Calu3 (cell line): ENCODE measurements at places on chromosomes 5 and 9. TPM values are rescaled to one million over a fixed set of nuclear protein-coding genes. Genes with fewer than 3 reads are reported as not detected.

DNA sequence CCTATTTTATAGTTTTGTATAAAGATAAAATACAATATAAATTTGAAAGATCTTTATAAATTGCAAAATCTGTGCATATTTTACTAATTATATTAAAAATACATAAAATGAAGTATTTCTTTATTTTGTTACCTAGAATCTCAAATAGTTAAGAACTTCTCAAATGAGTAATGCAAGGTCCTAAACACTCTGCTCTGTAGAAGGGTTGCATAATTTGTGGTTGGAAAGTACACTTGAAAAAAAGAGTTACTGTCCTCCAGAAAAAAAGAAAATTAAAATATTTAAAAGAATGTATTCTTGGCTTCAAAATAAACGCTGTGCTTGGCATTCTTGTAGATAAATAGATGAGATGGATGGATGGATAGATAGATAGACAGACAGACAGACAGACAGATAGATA lies 428.8 kb upstream of the CDH6 start:
- DNase-seq = no peak

- no peak for DNase-seq
These were observed 325.6 kb downstream of the TRPM3 start for GRCh38 chr9:70795841-70796240.

GRCh38 chr5:36006163-36006562 lies 15.0 kb upstream of the UGT3A1 start:
- no peak for DNase-seq

GRCh38 chr5:65382582-65382981 lies 99.1 kb downstream of the ADAMTS6 start:
- no peak for DNase-seq

The THBS4 gene
- total RNA-seq = 0.52 and 1.3 TPM in 2 replicates

DNA sequence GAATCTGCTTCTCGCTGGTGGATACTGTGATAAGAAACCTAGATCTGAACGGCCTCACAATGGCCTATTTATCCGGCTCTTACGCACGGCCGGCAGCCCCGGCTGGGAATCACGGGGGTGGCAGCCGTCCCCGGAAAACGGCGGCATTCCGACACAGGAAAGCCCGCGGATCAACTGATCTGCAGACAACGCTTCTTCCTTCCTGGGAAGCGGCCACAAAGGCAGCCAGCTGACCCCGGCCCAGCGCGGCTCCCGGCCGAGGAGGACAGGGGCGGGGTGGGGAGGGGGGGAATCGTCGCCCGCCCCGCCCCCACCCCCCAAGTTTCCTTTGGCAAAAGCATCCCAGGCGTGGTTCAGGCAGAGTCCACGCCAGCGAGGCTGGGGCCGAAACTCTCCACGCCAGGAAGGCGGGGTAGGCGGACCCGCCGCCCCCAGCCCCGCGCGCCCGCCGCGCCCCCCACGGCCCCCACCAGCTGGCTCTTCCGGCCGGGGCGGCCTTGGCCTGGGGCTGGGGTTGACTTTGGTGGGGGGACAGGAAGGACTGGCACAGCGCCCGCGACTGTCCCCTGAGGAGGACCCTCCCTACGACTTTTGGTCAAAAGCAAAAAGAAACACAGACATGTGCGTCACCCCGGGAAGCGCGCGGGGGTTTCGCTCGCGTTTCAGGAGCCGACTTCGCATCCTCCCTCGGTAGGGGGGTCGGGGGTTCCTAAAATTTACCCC lies 247.7 kb upstream of the ANKRD55 start:
- peak; percentile 60 for DNase-seq

The SUSD3 gene
- 0.69 and 1.3 TPM in 2 replicates for total RNA-seq

DNA sequence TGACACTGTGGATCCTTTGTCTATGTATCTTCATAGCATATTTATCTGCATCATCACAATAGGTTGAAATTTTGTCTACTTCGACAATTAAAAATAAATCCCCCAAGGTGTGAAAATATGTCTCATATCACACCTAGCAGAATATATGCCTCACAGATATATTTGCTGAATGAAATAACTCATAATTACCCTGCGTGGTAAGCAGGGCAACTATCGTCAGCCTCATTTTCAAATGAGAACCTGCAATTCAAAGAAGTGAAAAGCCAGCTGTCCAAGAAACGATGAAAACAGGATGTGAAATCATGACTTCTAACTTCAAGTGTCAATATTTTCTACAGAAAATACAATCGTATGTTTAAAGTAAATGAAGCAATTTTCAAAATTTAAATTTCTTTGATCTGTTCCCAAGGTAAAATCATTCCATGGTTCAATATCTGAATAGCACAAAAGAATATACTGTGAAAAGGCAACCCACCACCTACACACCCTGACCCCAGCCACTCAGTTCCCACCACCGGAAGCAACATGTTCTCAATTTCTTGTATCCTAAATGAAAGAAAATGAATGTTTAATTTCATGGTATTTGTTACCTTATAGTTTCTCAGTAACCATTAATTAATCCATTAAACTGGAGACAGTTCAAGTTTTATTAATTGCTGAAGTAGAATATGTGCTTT lies 57.1 kb downstream of the TBCA start:
- DNase-seq = no peak

GRCh38 chr9:94611638-94612068 lies 18.0 kb upstream of the FBP2 start:
- DNase-seq = no peak

GRCh38 chr5:89133129-89133528 lies 250.1 kb upstream of the MEF2C start:
- no peak for DNase-seq

DNA sequence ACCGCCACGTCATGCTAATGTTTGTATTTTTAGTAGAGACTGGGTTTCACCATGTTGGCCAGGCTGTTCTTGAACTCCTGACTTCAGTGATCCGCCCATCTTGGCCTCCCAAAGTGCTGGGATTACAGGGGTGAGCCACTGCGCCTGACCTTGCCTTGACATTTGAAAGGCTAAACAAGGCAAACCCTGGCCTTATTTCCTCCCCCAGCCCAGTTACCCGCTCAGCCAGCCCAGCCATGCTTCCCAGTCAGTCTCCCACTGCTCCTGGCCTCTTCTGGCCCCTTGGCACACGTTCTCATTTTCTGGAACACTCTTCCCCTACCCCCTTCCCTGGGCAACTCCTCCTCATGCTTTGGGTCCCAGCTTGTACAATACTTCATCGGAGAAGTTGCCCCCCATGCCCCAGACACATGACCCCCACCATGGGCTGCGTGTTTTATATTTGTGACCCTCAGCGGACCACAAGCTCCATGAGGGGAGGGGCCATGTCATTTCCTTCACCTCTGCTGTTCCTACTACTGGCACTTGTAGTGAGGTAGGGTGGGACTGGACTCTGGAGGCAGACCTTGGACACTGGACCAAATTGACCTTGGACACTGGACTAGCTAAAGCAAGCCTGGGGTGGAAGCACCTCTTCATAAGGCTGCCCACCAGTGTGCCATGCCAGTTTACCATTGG lies 94.4 kb upstream of the IER5L start:
- DNase-seq = no peak

GRCh38 chr9:131693651-131694597 lies 46.0 kb downstream of the RAPGEF1 start:
- no peak for DNase-seq

DNA sequence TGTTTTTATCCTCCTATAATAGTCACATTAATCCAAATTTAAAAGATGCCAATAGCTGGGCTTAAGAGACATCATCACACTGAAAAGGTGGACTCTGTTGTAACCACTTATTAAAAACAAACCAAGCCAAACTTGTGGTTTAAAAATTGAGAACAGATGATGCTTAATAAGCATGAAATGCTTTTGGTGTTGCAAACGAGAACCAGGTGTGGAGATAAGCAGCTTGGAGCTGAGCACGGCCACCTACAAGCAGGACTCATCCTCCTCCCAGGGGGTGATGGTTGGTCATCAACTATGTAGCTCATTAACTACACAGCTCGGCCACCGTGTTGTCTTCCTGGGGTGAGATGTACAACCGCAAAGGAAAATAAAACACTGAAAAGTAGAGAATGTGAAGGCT lies 154.4 kb downstream of the NPR3 start:
- DNase-seq = no peak

- peak; percentile 43 for DNase-seq
These were observed 146.3 kb downstream of the SNX18 start for GRCh38 chr5:54663866-54664265.

GRCh38 chr9:71984403-71984802 lies 73.0 kb downstream of the C9orf85 start:
- DNase-seq = no peak

- DNase-seq = no peak
These were observed 17.9 kb upstream of the LHX6 start for GRCh38 chr9:122246666-122247065.

DNA sequence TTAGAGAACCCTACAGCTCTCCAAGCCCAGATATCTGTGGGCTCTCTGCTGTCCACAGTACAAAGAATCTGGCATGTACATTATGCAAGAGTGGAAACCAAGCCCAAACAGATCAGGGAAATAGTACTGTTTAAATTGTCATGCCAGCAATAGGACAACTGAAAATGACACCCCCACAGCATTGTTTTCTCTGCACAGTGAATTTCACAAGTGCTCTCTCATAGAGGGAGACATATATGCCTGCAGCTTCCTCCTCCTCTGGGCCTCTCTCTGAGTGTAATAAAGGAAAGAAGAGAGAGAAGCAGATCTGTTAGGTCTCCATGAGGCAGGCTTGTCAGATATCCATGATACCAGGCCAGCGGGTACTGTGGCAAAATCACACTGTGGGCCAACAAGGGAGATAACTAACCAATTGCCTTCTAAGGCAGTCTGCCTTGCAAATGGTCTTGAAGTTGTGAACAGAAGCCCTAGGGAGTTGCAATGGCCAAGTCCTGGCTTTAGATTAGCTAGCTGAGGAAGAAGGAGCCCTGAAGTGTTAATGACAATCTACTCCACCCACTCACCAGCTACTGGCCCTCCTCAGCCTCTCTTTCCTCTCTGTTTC lies 54.4 kb upstream of the JMY start:
- DNase-seq = no peak

- DNase-seq = no peak
These were observed 1.3 kb downstream of the FBXL7 start for GRCh38 chr5:15501091-15501791.

- no peak for DNase-seq
These were observed 49.0 kb upstream of the RIC1 start for GRCh38 chr9:5579881-5580280.

DNA sequence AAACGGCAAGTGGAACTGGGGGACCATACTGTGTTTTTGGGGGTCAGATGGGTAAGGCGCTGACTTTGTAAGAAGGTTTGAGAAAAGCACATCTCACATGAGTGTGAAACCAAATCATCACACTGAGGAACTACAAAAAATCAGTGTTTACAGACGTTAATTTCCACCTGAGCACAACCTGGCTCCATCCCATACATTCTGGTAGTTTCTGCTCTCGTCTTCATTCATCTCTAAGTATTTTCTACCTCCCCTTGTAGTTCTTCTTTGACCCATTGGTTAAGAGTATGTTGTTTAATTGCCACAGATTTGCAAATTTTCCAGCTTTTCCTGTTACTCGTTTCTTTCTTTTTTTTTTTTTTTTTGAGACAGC lies 8.9 kb upstream of the DPP7 start:
- no peak for DNase-seq

- DNase-seq = no peak
These were observed 864.0 kb upstream of the ACO1 start for GRCh38 chr9:31520301-31521085.

The GARNL3 gene
- total RNA-seq = 2.8 and 3.3 TPM in 2 replicates

DNA sequence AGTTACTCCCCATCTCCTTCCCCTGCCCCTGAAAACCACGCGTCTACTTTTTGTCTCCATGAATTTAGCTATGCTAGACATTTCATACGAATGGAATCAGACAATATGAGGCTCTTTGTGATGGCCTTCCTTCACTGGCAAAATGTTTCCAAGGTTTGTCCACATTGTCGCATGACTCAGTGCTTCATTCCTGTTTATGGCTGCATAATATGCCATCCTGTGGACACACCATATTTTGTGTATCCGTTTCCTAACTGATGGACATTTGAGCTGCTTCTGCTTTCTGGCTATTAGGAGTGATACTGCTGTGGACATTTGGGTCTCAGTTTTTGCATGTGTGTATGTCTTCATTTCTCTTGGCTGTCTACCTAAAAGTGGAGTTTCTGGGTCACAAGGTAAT lies 14.5 kb downstream of the NTNG2 start:
- DNase-seq = no peak

The CERCAM gene
- 11.5 and 14.5 TPM in 2 replicates for total RNA-seq

GRCh38 chr5:55903121-55903701 lies 52.1 kb downstream of the IL31RA start:
- peak; percentile 75 for DNase-seq

- DNase-seq = no peak
These were observed 193.9 kb downstream of the RORB start for GRCh38 chr9:74691058-74691457.
